Cerebellum (tissue), 4 donors: ENCODE measurements at places on chromosomes 7 and 10. TPM values are rescaled to one million over a fixed set of nuclear protein-coding genes. Genes with fewer than 3 reads are reported as not detected.

- no peak for DNase-seq
Observed at GRCh38 chr10:30433306-30433729, 666 bp upstream of the MAP3K8 start.

- no peak for DNase-seq
Observed at GRCh38 chr7:122298131-122298530, 6.4 kb downstream of the FEZF1 start.

GRCh38 chr10:122206471-122207065 lies 64.5 kb upstream of the BTBD16 start:
- no peak for DNase-seq

GRCh38 chr10:9111976-9112375 lies 1057.5 kb downstream of the GATA3 start:
- DNase-seq = no peak

DNA sequence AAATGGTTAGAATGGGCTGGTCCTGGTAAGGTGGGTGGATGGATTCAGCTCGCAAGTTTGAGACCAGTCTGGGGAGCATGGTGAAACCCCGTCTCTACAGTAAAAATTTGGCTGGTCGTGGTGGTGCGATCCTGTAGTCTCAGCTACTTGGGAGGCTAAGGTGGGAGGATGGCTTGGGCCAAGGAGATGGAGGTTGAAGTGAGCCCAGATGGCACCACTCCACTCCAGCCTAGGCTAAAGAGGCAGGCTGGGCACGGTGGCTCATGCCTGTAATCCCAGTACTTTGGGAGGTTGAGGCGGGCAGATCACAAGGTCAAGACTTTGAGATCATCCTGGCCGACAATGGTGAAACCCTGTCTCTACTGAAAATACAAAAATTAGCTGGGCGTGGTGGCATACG lies 15.3 kb downstream of the IFT22 start:
- no peak for DNase-seq

DNA sequence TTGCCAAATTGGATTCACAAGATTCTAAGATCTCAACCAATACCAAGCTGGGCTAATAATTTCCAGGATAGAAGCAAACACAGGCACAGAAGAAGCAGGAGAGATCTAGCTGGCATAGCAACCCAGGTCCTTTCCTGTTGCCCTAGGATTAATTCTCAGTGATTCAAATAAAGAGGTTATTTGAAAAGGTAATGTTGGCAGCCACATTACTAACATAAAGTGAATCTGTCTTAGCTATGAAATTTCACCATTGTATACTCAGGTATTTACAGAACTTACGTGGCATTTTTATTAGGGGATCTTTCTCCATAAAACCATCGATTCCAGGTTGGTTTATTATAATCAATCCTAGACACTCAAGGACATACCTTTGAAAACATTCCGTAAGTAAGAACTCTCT lies 379.3 kb upstream of the POM121L12 start:
- DNase-seq = no peak

- DNase-seq = peak; percentile 69
Observed at GRCh38 chr7:32289651-32290414, 200.3 kb downstream of the LSM5 start.

- DNase-seq = no peak
Observed at GRCh38 chr10:62620491-62620890, 184.0 kb upstream of the ADO start.

DNA sequence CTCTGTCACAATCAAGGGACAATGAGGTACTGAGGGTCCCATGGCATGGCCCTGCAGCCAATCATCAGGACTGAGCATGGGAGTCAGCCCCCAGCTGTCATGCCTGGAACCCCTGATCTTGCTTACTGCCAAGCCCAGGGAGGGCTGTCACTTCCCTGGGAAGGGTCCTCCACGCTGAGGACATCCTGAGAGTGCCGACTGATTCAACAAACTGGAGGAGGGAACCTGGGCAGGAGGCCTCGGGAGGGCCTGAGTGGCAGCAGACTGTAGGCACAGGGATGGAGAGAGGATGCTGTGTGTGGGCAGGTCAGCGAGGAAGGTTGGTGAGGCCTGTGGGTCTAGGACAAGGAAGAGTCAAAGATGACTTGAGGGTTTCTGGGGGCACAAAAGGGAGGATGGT lies 154.3 kb downstream of the ZNF248 start:
- DNase-seq = no peak

DNA sequence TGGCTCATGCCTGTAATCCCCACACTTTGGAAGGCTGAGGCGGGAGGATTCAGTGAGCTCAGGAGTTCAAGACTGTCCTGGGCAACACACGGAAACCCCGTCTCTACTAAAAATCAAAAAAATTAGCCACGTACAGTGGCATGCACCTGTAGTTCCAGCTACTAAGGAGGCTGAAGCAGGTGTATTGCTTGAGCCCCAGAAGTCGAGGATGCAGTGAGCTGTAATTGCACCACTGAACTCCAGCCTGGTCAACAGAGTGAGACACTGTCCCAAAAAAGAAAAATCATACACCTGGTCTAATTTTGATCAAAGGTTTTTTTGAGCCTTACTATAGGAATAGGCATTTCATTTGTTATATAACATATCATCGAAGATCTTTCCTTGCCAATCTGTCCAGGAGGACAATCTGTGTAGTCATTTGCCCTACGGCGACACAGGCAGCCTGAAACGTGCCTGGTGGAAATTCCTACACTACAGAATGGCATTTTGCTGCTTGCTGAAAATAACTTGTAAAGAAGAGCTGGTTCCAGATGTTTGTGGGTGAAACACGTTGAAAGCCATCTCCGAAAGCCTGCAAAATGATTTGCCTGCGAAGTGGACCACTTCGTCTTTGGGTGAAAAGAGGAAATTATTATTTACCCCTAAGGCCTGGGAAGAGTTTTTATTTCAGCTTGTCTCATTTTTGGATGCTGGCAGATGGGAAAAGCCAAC lies 31.3 kb upstream of the GDI2 start:
- DNase-seq = no peak

SYT15 gene
- 1.8 TPM for total RNA-seq

TMEM229A gene
- 2.4 TPM for total RNA-seq

MACC1 gene
- 0.18 TPM for total RNA-seq

ZNF503 gene
- 1.2 TPM for total RNA-seq

RARRES2 gene
- total RNA-seq = 4.1 TPM
